AG20443 (cell line): ENCODE measurements at places on chromosomes 3 and 15.

DNA sequence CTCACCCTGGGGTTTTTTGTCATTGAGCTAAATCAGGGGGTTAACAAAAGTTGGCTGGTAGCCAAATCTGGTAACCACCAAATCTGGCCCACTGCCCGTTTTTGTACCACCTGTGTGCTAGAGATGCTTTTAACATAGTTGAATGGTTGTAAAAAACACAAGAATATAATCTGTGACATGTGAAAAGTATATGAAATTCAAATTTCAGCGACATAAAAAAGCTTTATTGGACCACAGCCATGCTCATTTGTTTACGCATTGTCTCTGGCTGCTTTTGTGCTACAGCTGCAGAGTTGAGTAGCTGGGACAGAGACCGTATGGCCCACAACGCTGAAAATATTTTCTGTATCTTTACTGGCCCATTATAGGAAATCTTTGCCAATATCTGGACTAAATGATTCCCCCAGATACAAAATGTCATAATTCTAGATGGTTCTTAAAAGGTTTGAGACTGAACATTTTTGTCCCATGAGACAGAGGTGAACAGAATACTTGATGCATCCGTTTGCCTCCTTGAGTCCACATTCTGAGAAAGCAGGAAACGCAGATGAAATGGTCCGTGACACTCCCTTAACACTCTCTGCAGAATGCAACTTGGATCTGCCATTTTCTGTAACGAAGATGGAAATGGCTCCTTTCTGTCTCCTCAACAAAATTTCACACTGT lies 120.9 kb upstream of the PDZRN3 start:
- no peak for DNase-seq

DNA sequence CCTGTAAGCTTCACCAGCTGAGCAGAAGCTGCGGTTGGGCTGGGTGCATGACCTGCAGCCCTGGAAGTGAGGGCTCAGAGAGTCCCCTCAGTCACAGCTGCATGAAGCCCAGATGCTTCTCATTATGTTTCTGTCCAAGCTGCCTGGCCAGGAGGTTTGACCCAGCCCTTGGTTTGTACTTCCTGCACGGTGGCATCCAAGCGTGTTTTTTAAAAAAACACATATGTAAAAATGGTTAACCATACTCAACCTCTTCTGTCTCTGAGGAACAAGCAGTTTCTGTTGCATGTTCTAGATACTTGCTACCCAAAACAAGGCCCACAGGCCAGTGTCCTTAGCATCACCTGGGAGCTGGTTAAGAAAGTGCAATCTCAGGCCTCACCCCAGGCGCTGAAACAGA lies 76.0 kb upstream of the ATP10A start:
- peak; percentile 26 for DNase-seq

- peak; percentile 85 for DNase-seq
Observed at GRCh38 chr3:8996681-8997121, 33.4 kb upstream of the RAD18 start.

DNA sequence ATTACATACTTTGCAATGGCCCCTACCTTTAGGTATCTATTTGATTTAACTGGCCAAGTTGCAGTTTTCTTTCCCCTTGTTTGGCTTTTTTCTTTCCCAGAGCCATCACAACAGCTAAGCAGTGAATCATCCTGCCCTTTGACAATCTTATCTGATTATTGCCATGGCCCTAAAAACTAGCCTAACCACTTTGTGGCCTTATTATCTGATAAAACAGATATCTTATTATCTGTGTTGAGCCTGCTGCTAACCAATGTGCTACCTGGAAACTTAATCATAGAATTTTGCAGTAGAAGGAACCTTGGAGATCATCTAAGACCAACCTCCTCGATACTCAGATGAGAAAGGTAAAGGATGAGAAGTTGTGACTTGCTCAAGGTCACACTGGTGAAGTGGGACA lies 37.1 kb downstream of the EIF4E3 start:
- no peak for DNase-seq

GRCh38 chr3:55687526-55687925 lies 200.4 kb upstream of the WNT5A start:
- DNase-seq: no peak

DNA sequence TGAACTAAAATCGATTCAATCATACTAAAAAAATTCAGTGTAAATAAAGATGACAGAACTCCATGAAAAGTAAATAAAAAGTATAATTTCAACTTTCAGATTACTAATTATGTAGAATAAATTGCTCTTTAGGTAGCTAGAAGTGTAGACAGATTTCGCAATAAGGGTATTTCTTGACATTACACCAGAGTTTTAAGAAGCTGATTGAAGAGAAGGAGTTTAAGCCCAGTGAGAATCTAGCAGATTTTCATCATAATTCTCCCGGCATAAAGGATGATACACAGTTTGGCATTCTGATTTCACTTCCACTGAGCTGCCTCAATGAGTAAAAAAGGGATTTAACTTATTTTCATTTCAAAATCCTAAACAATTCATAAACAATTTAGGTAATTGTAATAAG lies 259.2 kb downstream of the NEK10 start:
- DNase-seq: no peak

GRCh38 chr3:16130066-16130465 lies 44.4 kb upstream of the GALNT15 start:
- peak; percentile 85 for DNase-seq

DNA sequence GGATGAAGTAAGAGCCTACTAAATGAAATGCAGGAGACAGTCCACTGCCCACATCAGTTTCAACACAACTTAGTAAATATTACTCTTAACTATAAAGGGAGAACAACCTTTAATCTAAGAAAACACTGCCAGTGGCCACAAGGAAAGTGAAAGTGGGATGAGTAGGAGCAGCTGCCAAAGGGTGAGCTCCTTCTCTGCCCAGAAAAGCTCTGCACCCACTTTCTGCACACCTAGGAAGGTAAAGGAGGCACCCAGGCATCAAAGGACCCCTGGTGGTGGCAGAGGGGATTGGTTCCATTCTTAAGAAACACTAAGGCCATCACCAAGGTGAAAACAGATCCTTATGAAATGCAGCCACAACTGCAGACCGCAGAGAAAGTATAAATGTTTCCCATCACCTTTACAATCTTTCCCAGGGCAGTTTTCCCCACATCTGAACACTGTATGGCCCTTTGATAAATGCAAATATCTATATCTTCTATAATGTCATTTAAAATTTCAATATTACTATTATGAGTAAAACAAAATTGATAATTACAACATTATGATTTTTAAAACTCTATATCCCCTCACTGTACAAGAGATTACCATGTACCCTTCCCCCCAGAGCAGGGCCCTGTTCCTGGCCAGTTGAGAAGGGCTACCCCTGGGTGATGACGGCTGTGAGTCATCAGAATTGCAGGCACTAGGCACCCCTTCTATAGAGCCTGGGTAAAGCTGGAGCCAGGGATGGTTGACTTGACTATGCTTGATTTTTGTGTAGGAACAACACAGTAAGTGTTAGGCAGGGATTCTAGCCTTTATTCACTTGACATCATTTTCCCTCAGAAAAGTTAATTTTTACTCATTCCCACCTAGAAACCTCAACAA lies 92.0 kb downstream of the SNRK start:
- no peak for DNase-seq

- DNase-seq: no peak
Observed at GRCh38 chr15:64703632-64703959, 71.8 kb downstream of the RBPMS2 start.

GRCh38 chr3:4302747-4303146 lies 422 bp upstream of the SETMAR start:
- no peak for DNase-seq

DNA sequence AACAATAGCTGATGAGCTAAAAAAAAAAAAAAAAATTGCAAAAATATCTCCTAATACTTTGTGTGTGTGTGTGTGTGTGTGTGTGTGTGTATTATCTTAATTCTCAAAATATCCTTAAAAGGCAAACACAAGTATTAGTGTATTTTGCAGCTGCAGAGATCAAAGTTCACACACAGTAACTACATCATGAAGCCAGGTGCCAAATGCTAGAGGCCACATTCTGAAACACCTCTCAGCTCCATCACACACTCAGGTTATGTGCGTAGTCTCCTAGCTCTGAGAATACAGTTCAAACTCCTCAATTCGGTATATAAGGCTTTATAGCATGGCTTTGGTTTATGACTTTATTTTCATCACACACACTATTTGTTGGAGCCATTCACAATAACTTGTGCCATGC lies 33.5 kb upstream of the PPARG start:
- DNase-seq: no peak

GRCh38 chr3:148331081-148331846 lies 366.4 kb upstream of the AGTR1 start:
- no peak for DNase-seq

DNA sequence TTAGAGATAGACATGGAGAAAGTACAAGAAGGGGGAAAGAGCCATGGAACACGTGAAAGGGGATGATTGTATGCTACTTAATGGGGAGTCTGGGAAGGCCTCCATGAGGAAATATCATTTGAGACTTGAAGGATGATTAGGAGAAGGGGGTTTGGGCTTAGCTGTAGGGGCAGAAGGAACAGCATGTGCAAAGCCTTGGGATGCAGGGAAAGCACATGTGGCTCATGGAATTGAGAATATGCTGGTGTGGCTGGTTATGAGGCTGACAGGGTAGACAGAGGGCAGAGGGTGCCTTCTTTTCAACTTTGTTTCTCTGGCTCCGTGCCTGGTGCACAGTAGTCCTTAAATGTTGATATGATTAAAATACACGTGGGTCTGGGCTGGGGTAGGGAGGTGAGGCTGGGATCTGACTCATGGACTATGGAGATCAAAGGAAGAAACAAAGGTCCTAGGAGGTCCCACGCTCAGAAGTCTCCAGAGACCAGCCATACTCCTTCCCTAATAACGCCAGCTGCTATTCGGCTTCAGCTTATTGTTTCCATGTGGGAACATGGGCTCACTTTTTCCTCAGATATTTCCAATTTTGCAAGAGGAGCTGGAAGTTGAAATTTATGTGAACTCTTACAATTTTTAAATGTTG lies 1.1 kb downstream of the GTF2E1 start:
- peak; percentile 14 for DNase-seq
